ENCODE measurements at places on chromosomes 4 and X.

DNA sequence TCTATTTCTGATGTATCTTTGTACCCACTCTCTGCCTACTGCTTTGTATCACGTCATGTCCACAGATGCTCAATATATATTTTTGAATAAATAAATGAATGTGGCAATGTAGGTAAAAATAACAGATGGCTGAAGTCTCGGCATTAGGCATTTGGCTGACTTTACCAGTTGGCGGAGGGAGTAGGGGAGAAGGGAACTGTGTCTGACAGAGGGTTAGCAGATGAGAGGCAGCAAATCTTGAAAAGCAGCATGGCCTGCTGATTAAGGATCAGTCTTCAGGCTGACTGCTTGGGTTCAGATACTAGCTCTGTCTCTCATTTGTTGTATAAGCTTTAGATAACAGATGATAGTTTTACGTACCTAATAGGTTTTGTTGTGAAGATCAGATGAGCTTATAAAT, 31.9 kb upstream of the RASGEF1B start:
- DNase-seq = no peak

DNA sequence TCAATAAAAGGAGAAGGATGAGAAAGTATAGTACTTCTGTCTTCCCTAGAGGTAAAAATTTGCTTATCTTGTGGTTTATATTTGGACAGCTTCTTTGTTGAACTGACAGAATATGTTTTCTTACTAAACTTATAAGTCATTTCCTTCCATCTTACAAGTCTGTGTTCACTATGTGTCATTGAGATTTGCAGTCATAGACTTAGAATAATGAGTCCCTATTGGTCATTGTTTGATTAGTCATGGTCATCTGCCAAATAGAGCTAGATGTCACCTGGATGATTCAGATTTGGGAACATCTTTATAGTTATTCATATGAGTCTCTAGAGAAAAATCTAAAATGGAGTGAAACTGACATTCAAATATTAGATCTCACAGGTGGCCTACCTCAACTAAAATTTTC, 51.5 kb downstream of the SPATA18 start:
- peak; percentile 35 for DNase-seq

GRCh38 chr4:170025523-170026252, 507 bp downstream of the MFAP3L start:
- no peak for DNase-seq

- DNase-seq = no peak
Observed at GRCh38 chr4:7822877-7823276, 116.8 kb downstream of the AFAP1 start.

DNA sequence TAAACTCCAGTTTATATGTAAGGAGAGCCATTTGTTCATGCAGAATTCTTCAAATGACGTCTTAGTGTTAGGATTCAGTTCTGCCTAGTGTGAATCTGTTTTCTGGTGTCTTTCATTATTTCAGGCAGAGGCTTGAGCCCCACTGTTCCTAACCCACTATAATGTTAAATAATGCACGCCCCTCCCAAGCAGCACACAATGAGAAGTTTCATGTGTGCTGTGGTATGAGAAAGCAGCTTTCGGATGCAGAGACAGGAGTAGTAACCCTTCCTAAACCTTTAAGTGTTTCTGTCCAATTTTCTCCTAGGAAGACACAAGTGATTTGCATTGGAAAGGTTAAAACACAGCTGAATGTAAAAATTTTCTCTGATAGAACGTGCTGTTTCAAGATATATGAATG, 54.5 kb downstream of the TRIM2 start:
- DNase-seq = no peak

DNA sequence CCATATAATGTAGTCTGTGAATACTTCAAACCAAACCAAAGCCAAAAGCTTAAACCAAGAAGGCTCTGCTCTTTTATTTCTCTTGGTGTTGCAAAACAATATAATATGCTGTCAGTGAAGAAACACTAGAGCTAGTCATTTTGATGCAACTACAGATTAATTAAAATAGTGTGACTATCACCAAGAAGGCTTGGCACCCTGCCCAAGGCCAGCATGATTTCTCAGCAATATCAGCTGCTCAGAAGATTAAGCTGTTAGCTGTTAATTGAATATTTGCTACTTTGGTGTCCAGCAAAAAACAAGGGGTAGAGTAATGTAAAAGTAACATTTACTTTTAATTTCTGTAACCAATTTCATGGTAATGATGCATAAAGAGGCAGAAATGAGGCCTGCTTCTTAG, 104.9 kb upstream of the PRPS2 start:
- DNase-seq = no peak

- no peak for DNase-seq
Observed at GRCh38 chr4:8063974-8064563, 94.5 kb downstream of the ABLIM2 start.

DNA sequence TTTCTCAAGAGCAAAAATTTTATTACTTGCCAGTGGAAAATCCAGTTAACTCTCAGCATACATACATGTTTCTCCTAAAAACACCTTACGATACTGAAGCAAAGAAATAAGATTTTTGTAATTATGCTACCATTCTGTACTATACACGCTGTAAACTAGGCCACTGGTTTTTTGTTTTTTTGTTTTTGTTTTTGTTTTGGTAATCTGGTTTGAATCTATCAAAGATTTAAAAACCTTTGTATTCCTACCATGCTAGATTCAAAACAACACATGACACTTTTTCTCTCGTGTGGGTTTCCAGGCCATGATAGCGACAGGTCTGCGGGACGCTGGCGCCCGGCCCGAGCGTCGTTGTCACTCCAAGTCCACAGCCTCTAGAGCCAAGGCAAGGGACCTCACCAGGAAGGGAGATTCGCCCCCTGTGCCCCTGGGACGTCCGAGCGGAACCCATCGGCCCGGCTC, 723 bp downstream of the TMEM192 start:
- DNase-seq = no peak

DNA sequence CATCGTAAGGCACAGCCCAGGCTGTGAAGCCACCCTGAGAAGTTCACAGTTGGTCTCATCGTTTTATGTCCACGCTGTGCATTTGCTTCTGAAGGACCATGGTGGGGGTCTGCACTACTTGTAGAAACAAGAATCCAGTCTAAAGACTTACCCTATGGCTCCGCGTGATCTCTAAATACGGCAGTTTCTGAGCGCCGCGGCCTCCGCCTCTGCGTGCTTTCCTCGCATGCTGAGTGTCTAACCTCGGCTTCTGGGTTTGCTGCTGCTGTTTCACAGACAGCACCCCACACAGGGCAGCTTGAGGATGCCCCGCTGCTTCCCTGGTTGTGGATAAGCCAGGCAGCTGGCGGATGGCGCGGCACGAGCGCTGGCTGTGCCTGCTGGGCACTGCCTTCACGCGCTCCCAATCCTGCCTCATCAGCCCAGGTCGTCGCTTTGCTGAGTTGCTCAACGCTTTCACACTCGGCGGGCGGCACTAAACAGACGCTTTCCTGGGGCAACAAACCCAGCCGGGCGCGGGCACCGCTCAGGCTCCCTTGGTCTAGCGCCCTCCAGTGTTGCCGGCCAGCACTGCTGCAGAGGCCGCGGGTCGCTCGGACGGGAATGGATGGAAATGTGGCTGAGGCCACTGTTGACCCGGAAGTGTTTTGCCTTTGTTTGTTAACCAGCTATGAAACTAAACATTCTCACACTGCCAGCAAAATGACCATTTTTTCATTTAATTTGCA, 39.2 kb downstream of the FGFRL1 start:
- peak; percentile 50 for DNase-seq

Data from endothelial cell of umbilical vein (primary cell).